ENCODE measurements at places on chromosomes 4 and X.

GRCh38 chr4:42596918-42597317, 60.0 kb downstream of the ATP8A1 start:
- DNase-seq, result no peak

GRCh38 chrX:40240844-40241243, 143.1 kb upstream of the BCOR start:
- DNase-seq, result no peak

DNA sequence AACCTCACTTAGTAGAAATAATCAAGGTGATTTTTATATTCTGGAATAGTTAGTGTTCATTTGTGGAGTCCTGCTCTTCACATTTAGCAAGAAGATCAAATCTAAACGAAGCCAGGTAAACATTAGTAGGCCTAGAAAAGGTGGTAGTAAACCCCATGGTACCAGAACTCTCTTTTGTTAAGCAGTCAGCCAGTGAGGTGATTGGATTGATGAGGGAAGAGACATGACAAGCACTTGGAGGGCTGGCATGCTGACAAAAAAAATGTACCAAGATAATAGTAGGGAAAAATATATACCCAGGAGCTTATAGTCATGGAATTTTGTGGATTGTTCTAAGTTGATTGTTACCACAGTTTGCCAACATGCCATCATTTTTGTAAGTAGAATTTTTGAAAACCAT, 163.8 kb downstream of the BANK1 start:
- no peak for DNase-seq

DNA sequence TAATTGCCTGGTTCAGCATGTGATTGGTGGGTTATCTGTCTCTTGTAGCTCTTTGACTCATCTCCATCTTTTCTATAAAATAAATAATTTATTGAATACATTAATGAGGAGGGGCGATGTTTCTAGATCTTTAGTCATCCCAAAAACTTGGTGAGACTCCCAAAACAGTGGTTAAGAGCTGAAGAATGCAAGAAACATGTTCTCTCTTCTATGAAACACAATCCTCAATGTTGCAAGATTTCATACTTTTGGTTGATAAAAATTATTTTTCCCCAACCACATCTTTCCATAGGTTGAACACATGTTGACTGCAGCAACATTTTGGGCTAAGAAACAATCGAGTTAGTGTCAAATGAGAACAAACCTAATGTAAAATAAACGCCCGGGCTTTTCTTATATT, 1.2 kb upstream of the TMEM47 start:
- DNase-seq, result no peak

GRCh38 chrX:10414862-10415261, 205.5 kb downstream of the MID1 start:
- DNase-seq, result no peak

- DNase-seq, result no peak
These were observed 37.4 kb upstream of the GRPEL1 start for GRCh38 chr4:7105276-7105675.

- no peak for DNase-seq
These were observed 875 bp downstream of the RGS12 start for GRCh38 chr4:3293401-3294391.

DNA sequence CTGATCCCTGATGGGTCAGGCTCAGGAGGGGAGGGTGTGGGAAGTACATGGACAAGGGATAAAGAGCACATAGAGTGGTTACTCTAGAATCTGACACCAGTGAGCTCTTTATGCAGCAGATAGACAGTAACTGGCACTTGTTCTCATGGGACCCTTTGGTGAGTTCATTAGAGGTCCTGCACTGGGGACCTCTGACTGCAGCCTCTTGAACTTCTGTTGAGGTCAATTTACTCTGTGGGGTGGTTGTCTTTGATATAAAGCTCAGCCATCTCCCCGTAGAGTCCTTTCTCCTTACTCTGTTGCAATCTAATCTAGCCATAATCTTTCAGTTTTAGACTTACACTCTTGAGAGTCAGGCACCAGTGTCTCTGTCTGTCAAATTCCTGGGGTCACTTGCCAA, 222.4 kb downstream of the GPAT3 start:
- no peak for DNase-seq

DNA sequence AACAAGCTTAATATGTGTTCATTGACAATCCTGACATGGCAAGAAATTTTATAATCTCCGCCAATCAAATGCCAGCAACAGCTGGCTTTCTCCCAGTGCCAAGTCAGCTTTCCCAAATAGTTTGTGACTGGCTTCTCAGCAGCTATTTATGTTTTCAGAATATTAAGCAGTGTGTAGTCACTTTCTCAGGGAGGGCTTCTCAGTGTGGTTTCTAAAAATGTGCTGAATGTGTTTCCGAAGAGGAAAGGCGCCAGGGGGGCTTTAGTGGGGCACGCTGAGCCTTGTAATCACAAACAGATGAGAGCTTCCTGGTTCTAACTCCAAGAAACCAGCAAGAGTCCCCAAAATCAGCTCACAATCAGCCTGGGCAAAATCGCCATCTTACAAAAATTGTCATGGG, 258.7 kb upstream of the CPEB2 start:
- no peak for DNase-seq

Measured in NCI-H1105 (cell line).